Cardiac muscle cell (in vitro differentiated cells and primary cell): ENCODE measurements at places on chromosomes 7 and 10.

GRCh38 chr7:158684329-158684728, 20.3 kb downstream of the NCAPG2 start:
- no peak for DNase-seq

GRCh38 chr7:116593359-116594075, 68.7 kb downstream of the CAV1 start:
- no peak for DNase-seq

DNA sequence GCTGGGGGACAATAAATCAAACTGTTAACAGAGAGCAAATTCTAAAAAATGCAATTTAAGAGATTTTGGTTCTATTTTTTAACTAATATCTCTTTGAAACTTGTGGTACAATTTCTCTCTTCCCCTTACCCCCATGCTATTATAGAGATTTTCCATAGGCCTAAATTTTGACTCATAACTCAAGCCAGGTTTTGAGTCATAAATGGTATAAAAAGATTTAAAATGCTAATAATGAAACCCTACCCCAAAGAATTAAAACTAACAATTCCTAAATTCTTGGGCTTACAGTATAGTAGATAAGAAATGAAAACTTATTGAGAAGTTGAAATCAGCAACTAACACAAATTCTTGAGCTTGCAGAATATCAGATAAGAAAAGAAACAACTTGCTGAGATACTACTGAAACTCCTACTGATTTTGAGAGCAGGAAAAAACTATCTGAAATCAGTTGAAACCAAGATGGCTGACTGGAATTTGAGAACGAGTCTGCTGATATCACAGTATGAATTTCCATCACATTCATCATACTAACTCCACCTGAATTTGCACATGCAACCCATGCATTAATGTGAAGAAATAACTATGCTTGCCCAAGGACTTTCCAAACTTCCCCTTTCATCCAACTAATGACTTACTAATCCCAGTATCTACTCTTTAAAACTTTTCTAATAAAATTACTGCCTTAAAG, 36.3 kb downstream of the POT1 start:
- no peak for DNase-seq

DNA sequence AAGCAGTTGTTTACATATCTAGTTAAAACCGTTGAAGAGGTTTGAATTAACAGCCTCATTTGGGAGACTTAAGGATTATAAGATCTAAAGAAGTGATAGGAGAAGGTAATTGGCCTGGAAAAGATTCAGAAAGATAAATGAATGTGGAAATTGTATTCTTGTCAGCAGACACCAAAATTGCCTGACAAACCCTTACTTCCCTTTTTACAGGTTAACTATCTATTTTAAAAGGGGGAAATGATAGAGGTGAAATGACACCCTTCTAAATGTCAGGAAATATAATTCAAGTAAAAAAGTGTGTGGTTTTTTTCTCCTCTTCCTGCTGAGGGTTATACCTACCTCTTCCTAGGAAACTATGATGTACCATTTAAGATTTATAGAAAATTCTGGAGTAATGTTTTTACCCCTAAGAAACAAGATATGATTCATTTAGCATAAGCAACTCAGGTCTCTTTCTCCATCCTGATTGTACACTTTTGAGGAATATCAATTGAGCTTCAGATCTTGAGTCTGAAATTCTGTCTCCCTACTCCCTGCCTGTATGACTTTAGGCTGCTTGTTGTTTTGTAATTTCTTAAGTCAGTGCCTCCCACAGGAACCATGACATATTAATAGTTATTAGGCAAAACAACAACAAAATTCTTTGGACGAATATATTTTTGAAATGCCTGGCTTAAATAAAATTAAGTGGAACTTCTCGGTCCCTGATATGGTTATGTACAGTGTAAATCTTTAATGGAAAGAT, 250.4 kb downstream of the RNLS start:
- DNase-seq = no peak

- peak; percentile 49 for DNase-seq
These were observed 193.7 kb downstream of the RNLS start for GRCh38 chr10:88389456-88389855.

- DNase-seq = peak; percentile 67
These were observed 481.2 kb downstream of the KCNMA1 start for GRCh38 chr10:77156406-77156879.

- no peak for DNase-seq
These were observed 77.6 kb downstream of the ITGA8 start for GRCh38 chr10:15642095-15642494.

DNA sequence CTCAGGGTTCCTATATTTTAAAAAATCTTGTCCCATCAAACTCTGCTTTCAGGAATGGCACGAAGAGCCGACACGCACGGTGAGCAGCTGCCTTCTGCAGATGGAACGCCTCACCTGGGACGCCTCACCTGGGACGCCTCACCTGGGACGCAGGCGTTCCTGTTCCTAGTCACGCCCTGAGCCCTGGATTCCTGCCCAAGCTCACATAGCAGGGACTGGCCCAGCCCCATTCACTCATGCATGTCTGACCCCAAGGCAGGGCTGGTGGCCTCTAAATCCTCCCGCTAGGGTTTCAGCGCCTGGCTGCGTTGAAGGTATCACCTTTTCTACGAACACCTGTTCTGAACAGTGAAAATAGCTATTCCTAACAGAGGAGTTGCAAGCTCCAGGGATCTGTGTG, 49.8 kb downstream of the CARD11 start:
- DNase-seq = no peak

DNA sequence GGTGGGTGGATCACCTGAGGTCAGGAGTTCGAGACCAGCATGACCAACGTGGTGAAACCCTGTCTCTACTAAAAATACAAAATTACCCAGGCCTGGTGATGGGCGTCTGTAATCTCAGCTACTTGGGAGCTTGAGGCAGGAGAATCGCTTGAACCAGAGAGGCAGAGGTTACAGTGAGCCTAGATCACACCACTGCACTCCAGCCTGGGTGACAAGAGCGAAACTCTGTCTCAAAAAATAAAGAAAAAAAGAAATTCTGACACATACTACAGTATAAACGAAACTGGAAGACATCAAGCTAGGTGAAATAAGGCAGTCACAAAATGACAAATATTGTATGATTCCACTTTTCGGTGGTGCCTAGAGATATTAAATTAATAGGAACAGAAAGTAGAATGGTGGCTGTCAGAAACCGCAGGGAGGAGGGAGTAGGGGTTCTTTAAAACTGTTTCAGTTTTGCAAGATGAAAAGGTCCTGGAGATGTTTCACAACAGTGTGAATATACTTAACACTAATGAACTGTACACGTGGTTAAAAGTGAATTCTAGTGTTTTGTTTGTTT, 23.2 kb downstream of the PILRA start:
- DNase-seq = no peak

DNA sequence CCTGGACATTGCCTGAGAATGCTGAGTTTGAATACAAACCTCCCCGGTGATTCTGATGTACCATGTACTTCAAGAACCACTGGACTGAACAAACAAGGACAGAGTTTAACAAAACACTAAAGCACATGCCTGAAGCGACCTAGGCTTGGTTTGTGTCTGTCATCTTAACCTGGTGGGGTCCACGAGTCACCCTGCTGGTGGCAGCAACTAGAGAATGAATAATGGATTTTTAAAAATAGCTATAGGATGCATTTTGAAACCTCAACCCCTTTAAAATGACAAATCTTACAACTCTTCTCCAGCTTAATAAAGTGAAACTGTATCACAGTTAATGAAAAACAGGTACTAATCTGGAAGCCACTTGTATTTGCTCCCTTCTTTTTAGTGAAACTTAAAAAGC, 25.2 kb downstream of the CDHR3 start:
- DNase-seq = no peak

GRCh38 chr10:123556736-123557135, 109.4 kb upstream of the GPR26 start:
- no peak for DNase-seq

DNA sequence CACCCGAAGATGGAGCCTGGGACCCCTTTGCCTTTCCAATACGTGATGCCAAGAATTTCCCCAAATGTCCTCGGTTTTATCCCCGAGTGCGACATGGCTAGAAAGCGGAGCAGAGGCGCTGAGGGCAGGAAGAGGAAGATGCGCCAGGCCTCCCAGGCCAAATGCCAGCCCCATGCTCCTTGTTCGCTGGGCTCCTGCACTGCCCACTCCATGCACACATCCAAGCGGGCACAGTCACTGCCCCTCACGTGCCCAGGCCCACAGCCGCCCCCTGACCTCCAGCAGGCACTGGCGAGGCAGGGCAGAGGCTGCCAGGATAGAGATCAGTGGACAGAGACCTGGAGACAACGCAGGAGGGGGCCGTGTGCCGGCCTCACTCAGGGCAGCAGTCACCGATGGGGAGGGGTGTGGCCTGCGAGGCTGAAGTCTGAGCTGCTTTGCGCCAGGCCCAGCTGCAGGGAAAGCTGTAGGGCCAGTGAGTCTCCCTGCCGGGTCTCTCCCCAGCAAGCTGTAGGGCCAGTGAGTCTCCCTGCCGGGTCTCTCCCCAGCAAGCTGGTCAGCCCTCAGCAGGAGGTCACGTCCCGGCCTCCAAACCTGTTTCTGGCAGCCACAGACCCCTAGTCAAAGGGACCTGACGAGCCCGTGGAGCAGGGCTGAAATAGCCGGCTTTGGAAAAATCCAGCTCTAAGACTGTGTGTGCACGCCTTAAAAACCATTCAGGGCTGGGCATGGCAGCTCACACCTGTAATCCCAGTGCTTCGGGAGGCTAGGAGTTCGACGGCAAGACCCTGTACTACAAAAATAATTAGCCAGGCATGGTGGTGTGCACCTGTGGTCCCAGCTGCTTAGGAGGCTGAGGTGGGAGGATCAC, 100.6 kb upstream of the DIP2C start:
- DNase-seq = no peak

GRCh38 chr7:29084832-29085231, 61.5 kb downstream of the CPVL start:
- DNase-seq = no peak

- DNase-seq = peak; percentile 20
These were observed 14.8 kb downstream of the NPS start for GRCh38 chr10:127563718-127564553.

- DNase-seq = no peak
These were observed 1.1 kb downstream of the UFSP1 start for GRCh38 chr7:100888291-100888987.

DNA sequence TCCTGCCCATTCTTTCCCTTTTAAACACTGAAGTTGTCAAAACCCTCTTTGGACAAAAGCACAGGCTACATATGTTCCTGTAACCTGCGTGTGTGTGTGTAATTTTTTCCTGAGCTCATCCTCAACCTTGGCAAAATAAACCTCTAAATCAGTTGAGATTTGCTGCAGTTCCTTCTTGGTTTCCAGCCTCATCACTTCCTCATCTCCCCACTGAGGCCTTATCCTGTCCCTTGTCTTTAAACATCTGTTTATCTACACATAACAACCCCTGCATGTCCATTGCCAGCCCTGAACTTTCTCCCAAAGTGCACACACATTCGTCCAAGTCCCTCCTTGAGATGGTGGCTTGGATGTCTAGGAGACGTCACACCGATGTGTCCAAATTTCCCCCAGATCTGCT, 35.5 kb downstream of the LYZL2 start:
- DNase-seq = no peak

GRCh38 chr10:132401401-132402118, 4.6 kb downstream of the PWWP2B start:
- no peak for DNase-seq

GRCh38 chr10:123958241-123958640, 66.6 kb upstream of the CPXM2 start:
- DNase-seq = no peak

- DNase-seq = no peak
These were observed 119.8 kb upstream of the PCBD1 start for GRCh38 chr10:71008150-71008549.

DNA sequence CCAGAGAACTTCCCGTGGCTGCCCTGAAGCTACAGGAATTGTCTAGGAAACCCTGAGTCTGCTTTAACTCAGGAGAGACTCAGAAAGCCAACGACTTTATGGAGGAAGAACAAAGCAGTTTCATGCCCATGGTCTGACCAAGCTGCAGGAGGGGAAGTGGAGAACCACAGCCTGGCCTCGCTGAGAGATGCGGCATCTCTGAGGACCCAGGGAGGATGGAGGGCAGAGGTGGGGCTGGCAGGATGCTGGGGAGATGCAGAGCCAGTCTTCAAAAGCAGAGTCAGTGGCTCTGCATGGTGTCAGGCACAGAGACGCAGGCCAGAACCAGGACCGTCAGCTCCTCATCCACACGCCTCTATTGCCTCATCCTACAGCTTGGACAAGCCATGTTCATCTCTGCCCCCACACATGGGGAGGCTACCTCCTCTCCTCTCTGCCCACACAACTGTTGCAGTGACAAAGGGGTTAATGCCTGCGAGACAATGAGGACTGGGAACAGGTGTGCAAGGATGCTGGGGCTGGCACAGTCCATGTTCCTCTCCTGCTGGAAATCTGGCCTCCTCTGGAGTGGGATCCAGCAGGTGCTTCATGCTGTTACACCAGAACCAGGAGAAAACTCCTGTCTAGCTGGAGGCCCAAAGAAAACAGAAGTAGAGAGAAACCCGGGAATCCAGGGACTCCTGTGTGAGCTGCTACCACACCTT, 267.0 kb downstream of the PLXNA4 start:
- DNase-seq = no peak

GRCh38 chr10:125698481-125698998, 15.6 kb upstream of the TEX36 start:
- no peak for DNase-seq

GRCh38 chr10:108631332-108631731, 1292.0 kb downstream of the XPNPEP1 start:
- no peak for DNase-seq

GRCh38 chr7:2956526-2957368, 86.9 kb downstream of the CARD11 start:
- no peak for DNase-seq

- DNase-seq = no peak
These were observed 80.0 kb downstream of the SLC25A13 start for GRCh38 chr7:96241855-96242254.

- DNase-seq = no peak
These were observed 29.3 kb upstream of the PDCD4 start for GRCh38 chr10:110842326-110842904.

DNA sequence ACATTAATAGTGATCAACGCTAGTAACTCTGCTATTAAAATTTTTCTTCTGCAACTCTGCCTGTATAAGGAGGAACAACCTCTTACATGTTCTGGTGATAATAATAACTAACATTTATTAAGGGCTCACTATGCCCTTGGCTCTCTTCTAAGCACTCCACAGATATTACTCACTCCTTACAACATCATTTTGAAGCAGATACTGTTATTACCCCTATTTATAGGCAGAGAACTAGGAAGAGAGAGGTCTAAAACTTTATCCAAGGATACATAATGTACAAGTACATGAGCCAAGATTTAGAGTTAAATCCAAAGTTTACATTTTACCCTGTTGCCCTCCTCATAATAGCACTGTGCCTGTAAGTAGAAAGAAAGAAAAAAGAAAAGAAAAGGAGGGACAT, 205.6 kb downstream of the DYNC1I1 start:
- no peak for DNase-seq

DNA sequence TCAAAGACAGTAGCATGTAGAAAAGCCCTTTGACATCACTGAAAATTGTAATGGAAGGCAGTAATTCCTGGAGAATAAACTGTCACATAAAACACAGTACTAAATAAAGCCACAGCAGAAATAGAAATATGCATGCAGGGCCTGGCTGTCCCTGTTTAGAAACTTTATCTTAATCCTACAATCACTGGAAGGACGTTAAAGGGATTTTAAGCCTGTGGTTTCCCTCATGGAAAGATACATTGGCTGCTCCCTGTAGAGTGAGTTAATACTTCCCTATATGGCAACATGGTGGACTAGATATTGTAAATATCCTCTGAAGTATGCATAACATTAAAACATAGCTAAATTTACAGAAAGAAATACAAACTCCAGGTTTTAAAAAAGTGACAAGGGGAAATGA, 1334.9 kb upstream of the CELF2 start:
- DNase-seq = no peak

- DNase-seq = peak; percentile 31
These were observed 125.8 kb downstream of the MAD1L1 start for GRCh38 chr7:2106924-2107323.
